ENCODE measurements at places on chromosomes 12 and 14.

GRCh38 chr12:110266980-110267620 lies 13.9 kb upstream of the ATP2A2 start:
- no peak for DNase-seq

GRCh38 chr12:117408161-117408791 lies 46.9 kb upstream of the NOS1 start:
- no peak for DNase-seq

DNA sequence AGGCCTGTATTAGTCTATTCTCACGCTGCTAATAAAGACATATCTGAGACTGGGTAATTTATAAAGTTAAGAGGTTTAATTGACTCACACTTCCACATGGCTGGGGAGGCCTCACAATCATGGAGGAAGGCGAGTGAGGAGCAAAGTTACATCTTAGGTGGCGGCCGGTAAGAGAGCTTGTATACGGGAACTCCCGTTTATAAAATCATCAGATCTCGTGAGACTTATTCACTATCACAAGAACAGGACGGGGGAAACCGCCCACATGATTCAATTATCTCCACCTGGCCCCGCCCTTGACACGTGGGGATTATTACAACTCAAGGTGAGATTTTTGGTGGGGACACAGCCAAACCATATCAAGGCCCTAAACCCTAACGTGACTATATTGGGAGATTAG lies 110.1 kb downstream of the LLPH start:
- no peak for DNase-seq

- DNase-seq = no peak
Measured at GRCh38 chr12:98294051-98294805, 221.2 kb upstream of the TMPO start.

GRCh38 chr14:54642801-54643695 lies 76.1 kb downstream of the SAMD4A start:
- DNase-seq = no peak

DNA sequence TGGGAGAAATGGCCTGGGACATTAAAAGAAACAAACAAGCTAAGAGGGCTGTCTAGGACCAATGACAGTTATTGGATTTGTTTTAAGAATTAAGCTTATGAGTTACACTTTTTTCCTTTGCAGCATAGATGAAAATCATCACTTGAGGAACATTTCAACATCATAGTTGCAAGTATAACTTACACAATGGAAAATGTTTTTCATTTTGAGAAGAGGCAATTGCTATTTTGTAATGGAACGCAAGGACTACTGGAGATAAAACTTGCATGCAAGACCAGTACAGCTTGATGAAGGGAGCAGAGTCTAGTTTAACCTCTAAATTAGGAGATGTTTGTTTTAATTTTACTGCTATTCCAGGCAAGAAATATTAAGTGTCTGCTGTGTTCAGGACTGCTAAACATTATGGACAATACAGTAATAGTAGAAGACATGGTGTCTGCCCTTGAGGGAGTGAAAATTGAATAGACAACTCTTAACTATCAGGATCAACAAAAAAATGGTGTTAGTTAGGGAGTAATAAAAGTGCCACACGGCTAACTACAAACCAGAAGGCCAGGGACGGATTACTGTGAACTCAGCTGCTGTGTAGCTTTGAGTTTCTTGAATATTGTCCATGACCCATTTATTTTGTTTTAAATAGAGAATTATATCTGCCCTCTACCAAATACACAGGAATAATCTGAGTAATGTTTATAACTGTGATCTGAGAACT lies 374.5 kb downstream of the RAD51B start:
- DNase-seq = no peak

DNA sequence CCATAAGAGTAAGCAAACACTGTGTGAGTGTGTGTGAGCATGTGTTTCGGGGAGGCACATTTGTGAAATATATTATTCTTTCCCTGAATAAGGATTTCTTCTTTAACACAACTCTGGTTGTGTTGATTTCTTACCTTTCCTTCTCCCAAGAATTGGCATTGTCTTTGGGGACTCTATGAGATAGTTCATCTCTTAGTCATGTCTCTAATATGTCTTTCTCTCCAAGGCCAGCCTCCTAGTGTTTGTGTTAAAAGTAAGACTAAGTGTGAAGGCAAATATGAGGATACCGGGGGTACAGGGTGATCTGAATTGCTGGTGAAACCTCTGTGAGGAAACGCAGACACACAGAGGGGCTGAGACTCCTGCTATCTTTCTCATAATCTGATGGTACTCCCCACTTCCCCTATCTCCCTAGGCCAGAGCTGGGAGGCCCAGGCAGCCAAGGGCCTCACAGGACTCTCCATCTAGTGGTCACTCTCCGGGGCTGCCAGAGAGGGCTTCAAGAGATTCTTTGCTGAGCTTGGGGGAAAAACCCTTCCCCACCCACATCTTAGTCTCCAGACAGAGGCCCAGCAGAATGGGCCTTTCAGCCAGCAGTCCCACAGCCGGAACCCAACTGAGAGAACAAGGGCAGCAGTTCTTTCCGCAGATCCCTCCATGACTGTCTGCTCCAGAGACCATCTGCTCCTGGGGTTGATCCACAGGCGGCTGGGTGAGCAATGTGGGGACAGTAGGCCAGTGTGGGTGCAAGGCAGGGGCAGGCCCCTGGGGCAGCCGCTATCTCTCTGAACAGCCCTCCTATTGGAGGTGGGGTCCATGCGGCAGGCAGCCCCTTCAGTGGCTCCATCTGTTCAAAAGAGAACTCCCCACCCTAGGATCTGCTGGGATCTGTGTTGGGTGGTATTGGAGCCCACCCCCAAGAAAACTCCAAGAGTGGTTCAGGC lies 5.8 kb upstream of the HOXC12 start:
- no peak for DNase-seq

- DNase-seq = no peak
Measured at GRCh38 chr12:91620422-91620821, 437.8 kb upstream of the DCN start.

DNA sequence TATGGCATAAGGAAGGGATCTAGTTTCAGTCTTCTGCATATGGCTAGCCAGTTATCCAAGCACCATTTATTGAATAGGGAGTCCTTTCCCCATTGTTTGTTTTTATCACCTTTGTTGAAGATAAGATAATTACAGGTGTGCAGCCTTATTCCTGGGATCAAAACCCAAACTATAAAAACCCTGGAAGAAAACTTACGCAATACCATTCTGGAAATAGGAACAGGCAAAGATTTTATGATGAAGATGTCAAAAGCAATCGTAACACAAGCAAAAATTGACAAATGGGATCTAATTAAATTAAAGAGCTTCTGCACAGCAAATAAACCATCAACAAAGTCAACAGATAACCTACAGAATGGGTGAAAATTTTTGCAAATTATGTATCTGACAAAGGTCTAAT lies 128.5 kb upstream of the DCN start:
- no peak for DNase-seq

DNA sequence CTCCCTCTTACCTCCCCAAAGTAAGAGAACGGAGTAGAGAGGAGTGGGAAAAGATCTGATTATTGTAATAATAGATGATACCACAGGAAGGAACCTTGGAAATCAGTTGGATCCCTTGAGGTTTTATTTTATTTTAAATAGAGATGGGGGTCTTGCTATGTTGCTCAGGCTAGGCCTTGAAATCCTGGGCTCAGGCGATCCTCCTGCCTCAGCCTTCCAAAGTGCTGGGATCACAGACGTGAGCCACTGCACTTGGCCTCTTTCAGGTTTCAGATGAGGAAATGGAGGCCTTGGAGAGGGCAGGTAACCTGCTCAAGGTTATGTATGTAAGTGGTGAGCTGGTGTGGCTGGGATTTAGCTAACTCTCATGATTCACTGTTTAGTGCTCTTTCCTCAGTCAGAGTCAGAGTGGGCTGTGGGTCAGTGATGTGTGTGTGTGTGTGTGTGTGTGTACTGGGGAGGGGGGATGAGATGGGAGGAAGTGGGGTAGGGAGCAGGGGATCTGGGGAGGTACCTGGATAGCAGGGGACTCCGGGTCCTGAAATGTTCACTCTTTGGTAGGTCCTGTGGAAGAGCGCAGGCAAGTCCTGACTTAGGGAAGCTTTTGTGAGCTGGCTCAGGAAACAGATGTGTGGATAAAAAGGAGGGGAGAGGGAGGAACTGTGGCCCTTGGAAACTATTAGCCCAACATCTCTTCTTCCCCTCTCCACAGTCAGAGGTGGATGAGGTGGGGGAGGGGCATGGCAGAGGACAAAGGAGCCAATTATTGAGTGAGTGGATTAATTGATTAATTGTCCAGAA lies 4.7 kb upstream of the CISTR start:
- no peak for DNase-seq

- no peak for DNase-seq
Measured at GRCh38 chr14:94321421-94322271, 1.5 kb downstream of the SERPINA6 start.

GRCh38 chr12:131836193-131836592 lies 8.0 kb downstream of the MMP17 start:
- no peak for DNase-seq

DNA sequence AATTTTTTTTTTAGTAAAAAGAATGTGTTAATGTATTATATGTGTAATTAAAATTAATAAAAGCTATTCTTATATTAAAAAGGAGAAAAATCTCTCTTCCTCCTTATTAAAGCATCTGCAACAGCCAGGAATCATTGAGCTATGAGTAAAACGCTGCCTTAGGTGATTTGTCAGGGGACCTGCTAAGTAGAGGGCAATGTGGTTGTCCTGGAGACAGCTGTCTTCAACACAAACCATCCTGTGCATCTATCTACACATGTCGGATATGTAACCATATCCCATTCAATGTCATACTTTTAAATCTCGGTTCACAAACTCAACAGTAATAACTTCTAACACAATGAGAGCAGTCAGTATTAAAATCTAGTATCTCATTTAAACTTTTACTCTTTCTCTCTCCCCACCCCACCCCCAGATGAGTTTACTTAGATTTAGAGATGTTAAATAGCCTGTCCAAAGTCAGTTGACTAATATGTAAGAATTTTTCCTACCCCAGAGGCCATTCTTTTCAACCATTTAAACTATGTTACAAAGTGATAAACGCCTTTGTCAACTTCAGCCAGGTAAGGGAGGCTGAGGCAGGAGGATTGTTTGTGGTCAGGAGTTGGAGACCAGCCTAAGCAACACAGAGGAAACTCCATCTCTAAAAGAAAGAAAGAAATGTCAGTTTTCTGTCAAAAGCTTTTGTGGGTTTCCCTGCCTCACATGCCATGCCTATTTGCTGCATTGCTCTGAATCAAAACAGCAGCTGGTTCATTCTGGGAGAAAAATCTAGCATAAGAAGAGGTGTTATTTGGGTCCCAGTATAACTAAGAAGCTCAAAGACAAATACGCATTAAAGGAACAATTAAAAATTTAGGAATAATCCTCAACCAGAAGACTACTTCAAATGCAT lies 413.7 kb upstream of the CCDC196 start:
- DNase-seq = no peak

- DNase-seq = no peak
Measured at GRCh38 chr14:49659526-49660455, 24.7 kb upstream of the DNAAF2 start.

DNA sequence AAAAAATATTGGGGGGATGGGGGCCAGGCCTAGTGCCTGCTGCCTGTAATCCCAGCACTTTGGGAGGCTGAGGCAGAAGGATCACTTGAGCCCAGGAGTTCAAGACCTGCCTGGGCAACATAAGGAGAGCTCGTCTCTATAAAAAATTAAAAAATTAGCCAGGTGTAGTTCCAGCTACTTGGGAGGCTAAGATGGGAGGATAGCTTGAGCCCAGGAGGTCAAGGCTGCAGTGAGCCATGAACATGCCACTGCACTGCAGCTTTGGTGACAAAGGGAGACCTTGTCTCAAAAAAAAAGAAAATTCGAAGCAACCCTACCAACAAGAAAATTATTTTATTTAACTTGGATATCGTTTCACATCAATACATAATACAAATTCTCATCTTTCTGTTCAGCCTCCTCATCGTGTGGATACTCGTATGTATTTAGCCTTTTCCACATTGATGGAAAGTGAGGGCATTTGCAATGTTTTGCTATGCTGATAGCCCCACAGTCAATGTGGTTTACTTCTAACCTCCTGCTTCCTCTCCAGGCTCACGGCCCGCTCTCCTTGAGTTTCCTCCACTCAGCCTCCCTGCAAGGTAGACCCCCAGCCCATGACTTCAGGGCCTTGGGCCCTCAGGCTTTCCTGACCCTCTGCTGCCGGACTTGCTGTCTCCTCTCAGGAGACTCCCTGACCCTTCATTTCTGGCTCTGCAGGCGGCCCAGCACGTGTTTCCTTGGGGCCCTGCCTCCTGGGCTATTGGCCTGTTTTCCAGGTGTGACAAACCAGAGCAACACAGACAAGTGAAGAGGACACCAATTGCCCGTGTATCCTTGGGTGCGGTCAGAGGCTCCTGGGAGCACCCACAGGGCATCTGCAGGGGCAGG lies 54.8 kb downstream of the NFKBIA start:
- DNase-seq = no peak

GRCh38 chr12:115213538-115214016 lies 529.6 kb upstream of the TBX3 start:
- DNase-seq = peak; percentile 56

GRCh38 chr12:85985996-85986395 lies 111.9 kb downstream of the NTS start:
- DNase-seq = no peak

DNA sequence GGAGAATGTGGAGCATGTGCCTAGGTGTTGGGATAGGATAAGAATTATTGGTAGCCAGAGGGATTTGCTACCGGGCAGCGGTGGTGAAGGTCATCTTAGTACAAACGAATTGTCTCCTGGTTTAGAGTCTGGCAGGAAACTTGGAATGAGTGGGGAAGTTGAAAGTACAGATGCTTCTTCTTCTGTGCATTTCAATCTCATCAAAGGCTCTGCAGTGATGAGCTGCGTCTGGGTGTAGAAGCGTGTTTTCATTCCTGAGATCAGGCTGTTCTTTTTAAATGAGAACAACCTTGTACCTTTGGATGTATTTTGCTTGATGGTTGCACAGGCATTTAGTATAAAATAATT lies 2.1 kb downstream of the WNK1 start:
- no peak for DNase-seq

GRCh38 chr12:122184517-122184916 lies 1.6 kb downstream of the LRRC43 start:
- DNase-seq = no peak

GRCh38 chr12:85065837-85066482 lies 29.8 kb downstream of the LRRIQ1 start:
- DNase-seq = no peak

- DNase-seq = peak; percentile 72
Measured at GRCh38 chr12:127280393-127281275, 986.3 kb upstream of the TMEM132C start.

DNA sequence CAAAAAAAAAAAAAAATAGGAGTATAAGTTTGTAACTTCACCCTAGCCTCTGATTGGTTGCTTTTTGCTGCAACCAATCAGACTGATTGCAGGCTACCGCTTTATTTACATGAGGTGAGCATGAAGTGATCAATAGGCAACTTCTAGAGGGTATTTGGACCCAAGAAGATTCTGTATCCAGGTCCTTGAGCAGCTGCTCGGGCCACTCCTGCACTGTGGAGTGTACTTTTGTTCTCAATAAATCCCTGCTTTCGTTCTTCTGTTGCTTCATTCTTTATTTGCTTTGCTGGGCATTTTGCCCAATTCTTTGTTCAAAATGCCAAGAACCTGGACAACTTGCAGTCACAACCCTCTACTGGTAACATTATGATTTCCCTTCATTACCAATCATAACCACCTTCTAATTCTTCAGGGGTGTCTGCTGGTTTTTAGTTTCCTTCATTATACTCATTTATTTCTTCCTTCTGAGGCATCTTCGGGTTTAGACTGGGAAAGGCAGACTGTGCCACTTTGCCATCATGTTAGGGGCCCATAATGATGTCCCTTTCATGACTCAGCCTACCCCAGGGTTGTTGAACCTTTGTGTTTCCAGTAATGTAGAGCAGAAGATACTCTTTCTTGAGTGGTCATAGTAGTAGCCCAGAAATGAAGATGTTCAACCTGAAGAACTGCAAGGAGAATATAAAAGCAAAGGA lies 43.4 kb upstream of the LIMA1 start:
- no peak for DNase-seq
